ENCODE measurements at places on chromosomes 2 and 18.

GRCh38 chr18:57048351-57048750 is 98.5 kb upstream of the BOD1L2 start:
- DNase-seq, result no peak
- no peaks in the 10 kb centered on the region for H3K36me3 ChIP-seq

- no peak overlapping the region for H3K27ac ChIP-seq
- DNase-seq, result no peak
- H3K36me3 ChIP-seq, result peaks cover 3% of the 10 kb centered on the region
- no peaks in the 10 kb centered on the region for H3K27me3 ChIP-seq
Measured at GRCh38 chr2:226660526-226660925, 139.1 kb downstream of the IRS1 start.

DNA sequence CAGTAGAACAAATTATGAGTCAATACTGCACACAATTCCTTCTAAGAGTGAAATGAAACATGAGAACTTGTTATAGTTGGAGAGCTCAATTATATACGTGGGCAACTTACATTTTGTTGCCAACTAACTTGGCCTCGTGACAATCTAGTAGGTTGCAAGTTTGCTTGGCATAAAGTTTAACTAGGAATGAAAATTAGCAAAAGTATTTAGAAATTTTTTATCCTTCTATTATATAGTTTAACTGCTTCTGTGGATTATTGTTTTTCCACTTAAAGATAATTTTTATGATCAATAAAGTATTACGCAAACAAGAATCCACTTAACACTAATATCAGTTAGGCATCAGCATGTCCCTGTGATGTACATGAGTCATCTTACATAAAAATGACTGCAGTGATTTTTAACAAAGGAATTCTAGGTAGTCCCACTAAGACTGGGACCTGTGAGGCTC is 41.1 kb downstream of the FAM124B start:
- no peak for DNase-seq
- no peaks in the 10 kb centered on the region for H3K4me1 ChIP-seq
- no peaks in the 10 kb centered on the region for H3K36me3 ChIP-seq
- H3K4me3 ChIP-seq, result no peak overlapping the region
- H3K27me3 ChIP-seq, result no peaks in the 10 kb centered on the region
- H3K27ac ChIP-seq, result no peak overlapping the region

- no peak for DNase-seq
- no peaks in the 10 kb centered on the region for H3K27me3 ChIP-seq
- H3K27ac ChIP-seq, result no peak overlapping the region
- no peak overlapping the region for H3K4me3 ChIP-seq
- H3K4me1 ChIP-seq, result peaks cover 32% of the 10 kb centered on the region
Measured at GRCh38 chr2:234345921-234346320, 151.0 kb downstream of the ARL4C start.

GRCh38 chr2:208541989-208542464 is 135.4 kb downstream of the PTH2R start:
- H3K4me1 ChIP-seq, result no peaks in the 10 kb centered on the region
- no peaks in the 10 kb centered on the region for H3K36me3 ChIP-seq
- H3K4me3 ChIP-seq, result no peak overlapping the region
- peaks cover 2% of the 10 kb centered on the region for H3K27me3 ChIP-seq
- DNase-seq, result no peak
- no peak overlapping the region for H3K27ac ChIP-seq
